Body of pancreas (tissue), 4 donors: ENCODE measurements at places on chromosomes 2 and 18.

- no peak for DNase-seq
Measured at GRCh38 chr2:75260946-75261345, 61.6 kb upstream of the TACR1 start.

GRCh38 chr2:140508756-140509155, 1622.1 kb downstream of the LRP1B start:
- no peak for DNase-seq

GRCh38 chr2:10901160-10901939, 10.4 kb upstream of the KCNF1 start:
- DNase-seq: no peak

GRCh38 chr18:30135938-30136337, 906.6 kb downstream of the DSC3 start:
- no peak for DNase-seq

DNA sequence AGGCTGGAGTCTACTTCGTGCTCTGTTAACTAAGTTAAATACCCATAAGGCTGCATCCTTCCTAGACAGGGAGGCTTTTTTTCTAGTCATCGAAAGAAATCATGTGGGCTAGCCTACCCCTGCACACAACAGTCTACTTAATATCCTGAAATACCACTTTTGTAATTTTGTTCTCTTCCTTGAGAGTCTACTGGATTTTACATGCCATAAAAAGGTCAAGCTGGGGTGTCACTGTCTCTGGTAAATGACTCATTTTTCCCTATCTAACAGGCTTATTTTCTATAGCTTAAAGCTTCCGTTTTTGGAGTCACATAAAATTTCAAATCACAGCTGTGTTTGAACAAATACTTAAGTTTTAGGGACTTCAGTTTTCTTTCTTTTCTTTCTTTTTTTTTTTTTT, 10.7 kb upstream of the STAM2 start:
- DNase-seq: no peak

DNA sequence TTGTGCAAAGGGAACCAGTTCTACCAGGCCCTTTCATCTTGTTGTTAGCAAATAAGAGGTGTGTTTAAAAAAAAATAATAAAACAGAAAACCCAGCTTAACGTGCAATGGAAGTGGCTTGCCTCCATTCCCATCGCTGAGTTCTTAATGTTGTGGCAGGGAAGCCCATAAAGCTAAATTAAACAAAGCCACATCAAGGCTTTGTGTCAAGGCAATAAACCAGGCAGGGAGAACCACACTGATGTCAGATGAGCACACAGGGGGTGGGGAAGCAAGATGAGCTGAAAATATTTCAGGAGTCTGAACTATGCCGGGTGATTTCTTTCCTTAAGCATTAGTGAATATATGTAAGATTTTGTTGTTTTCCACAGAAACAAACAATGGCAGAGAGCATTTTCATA, 73.5 kb downstream of the PHLPP1 start:
- no peak for DNase-seq

DNA sequence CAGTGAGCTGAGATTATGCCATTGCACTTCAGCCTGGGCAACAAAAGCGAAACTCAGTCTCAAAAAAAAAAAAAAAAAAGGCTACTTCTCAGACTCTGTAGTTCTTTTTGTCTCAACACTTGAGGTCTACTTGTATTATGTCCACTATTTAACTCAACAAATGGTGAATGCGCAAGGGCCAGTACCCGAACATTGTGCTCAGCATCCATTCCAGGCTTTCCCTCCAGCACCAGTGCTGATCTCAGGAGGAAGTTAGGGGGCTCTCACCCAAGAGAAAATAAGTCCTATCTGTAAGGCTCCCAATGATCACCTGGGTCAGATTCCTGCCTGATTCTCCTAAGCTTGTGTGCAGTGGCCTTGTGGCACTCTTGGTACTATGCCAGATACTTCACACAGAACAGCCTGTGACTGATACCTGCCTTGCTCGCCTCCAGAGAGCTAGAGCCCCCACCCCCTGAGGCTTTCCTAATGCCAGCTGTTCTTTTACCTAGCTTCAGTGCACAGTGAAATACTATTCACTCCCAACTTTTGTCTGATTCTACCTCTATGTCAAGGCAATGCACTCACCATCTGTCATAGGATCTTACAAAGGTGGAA, 74.9 kb downstream of the INO80D start:
- no peak for DNase-seq

DNA sequence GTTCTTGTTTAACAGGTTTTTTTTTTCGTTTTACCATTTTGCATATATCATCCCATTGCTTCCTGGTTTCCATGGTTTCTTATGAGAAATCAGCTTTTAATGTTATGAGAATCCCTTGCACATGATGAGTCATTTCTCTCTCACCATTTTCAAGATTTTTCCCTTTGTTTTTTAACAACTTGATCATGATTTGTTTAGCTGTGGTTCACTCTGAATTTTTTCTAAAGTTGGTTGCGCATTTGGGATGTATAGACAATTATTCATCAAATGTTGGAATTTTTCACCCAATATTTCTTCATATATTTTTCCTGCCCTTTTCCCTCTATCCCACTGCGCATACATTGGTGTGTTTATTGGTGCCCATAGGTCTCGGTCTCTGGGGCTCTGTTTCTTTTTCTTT, 42.4 kb upstream of the BIN1 start:
- no peak for DNase-seq

DNA sequence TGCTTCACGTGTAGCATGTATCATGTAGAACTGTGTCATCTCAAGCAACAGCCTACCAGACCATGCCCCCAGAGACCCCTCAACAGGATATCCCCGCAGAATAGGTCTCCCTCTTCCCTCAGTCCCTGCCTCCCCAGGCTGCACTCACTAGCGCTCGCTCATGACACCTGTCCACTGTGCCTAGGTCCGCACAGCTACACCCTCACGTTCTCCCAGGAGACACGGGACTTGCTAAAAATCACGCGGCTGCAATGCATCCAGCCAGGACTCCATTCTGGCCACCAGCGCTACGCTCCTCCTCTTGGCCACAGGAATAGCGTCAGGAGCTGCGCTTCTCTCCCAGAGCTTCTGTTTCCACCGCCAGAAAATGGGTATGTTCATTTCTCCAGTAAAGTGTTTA, 2.5 kb downstream of the PXDN start:
- no peak for DNase-seq

GRCh38 chr2:237967463-237967951, 693 bp downstream of the UBE2F start:
- DNase-seq: peak; percentile 33

DNA sequence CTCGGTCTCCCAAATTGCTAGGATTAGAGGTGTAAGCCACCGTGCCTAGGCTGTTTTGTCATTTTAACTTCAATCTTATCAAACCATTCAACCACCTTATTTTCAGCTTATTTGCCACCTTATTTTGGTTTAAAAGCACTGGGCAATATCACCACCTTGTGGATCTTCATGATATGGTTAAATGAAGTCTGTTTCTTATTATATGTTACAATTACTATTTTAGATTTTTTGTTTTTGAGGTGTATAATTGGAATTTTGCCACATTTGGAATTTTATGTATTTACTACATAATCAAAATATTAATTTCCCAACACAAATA, 43.8 kb upstream of the SCN9A start:
- no peak for DNase-seq

DNA sequence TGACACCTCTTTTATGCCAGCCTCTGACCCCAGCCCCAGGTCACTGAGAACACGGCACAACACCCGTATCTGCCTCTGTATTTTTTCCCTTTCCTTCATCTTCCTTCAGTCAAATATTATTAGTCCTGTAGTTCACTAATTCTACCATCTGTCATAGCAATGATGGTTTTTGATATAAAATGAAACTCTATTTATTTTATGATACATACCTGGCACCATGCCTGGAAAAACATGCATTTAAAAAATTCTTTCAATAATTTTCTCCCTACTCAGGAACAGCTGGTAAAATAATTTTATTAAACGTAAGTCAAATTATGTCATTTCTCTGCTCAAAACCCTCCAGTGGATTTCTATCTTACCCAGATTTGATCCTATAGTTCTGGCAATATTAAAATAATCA, 224.7 kb downstream of the CDH7 start:
- no peak for DNase-seq

DNA sequence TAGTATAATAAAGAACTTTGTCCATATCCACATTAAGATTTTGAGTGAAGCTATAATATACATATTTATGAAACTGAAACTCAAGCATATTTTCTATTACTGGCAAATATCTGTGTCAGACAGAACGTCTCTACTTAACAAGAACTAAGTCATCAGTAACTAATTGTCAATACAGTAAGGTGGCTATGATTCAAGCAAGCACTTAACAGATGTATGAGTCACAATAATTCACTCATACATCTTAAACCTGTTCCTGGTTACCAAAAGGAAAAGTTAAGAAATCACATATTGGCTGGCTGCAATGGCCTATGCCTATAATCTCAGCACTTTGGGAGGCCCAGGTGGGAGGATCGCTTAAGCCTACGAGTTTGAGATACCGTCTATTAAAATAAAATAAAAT, 96.0 kb downstream of the SOS1 start:
- DNase-seq: no peak

DNA sequence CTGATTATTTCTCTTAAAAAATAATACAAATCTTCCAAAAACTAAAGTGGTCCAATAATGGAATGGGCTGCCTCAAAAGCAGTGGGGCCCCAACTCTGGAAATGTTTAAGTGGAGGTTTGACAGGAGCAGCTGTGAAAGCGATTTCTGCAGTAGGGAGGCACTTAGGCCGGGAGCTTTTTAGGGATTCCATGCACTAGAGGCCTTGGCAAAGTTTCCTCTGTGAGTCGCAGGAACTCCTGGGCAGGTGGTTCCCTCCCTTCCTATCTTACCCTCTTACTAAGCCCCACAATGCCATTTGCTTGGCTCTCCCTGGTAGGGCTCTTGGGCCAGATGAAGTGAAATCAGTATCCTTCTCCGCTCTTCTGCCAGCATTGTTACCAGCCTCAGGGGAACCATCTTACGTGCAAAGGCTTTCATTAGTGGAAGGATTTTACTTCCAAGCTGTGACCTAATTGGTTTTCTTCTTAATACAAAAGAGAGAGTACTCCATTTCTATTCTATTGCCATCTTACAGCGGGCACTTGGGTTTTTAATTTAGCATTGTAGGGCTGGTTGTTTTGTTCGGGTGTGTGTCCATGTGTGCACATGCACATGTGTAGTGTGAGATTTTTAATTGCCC, 34.3 kb upstream of the C18orf32 start:
- DNase-seq: no peak

- peak; percentile 21 for DNase-seq
Measured at GRCh38 chr2:162333968-162334367, 10.0 kb upstream of the GCA start.
